ENCODE measurements at places on chromosomes 16 and 17.

GRCh38 chr17:1709403-1709951 lies 700 bp downstream of the TLCD2 start:
- DNase-seq: no peak

GRCh38 chr16:23836404-23837311 lies 875 bp downstream of the PRKCB start:
- DNase-seq: no peak

DNA sequence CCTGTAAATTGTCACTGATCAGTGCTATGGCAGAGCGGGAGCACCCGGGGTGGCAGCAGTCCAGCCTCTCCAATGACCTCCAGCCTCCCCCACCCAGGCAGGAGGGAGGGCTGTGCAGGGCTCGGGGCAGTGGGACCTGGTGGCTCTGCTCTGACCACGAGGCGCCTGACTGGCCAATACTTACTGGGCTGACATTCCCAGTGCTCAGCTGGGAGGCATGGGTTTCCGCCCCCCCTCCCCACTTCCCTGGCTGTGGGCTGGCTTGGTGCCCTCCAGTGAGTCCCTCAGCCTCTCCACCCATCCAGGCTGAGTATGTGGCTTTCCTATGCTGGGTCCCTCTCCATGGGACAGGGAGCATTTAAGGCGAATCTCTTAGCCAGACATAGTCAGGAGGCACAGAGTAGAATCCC lies 2.7 kb downstream of the SOCS3 start:
- no peak for DNase-seq

GRCh38 chr17:28737770-28738679 lies 5.8 kb upstream of the TRAF4 start:
- peak; percentile 12 for DNase-seq

- DNase-seq: no peak
Observed at GRCh38 chr17:60321336-60322055, 70.4 kb downstream of the USP32 start.

GRCh38 chr17:21463779-21464407 lies 87.7 kb downstream of the KCNJ12 start:
- DNase-seq: no peak

- DNase-seq: no peak
Observed at GRCh38 chr16:54938212-54939028, 7.8 kb downstream of the IRX5 start.

GRCh38 chr16:21159281-21159951 lies 942 bp downstream of the LDAF1 start:
- no peak for DNase-seq

DNA sequence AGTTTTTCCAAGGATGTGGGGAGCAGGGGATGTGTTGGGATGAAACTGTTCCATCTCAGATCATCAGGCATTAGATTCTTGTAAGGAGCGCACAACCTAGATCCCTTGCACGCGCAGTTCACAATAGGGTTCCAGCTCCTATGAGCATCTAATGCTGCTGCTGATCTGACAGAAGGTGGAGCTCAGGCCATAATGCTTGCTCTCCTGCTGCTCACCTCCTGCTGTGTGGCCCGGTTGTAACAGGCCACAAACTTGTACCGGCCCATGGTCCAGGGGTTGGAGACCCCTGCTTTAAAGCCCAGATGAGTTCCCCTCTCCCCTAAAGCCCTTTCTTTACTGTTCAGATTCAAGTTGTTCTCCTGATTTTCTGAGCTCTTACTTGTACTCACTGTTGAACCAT lies 44.8 kb downstream of the RNF135 start:
- no peak for DNase-seq

GRCh38 chr16:17926461-17926860 lies 410.1 kb downstream of the NPIPA8 start:
- DNase-seq: no peak

DNA sequence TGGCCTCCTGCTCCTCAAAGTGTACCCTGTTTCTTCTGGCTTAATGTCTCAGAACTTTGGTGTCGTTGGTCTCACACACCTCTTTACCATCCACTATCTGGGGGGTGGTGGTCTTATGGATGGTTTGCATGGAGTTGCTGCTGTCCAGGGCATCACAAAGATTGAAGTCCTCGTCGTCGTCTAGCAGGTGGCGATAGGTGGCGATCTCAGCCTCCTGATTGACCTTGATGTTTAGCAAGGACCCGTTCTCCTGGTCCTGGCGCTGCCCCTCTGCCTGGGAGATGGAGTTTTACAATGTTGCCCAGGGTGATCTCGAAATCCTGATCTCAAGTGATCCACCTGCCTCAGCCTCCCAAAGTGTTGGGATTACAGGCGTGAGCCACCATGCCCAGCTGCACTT lies 31.1 kb upstream of the HELZ start:
- no peak for DNase-seq

- DNase-seq: no peak
Observed at GRCh38 chr17:80856863-80857755, 134.5 kb upstream of the CHMP6 start.

GRCh38 chr17:12877953-12878669 lies 88.8 kb downstream of the ARHGAP44 start:
- DNase-seq: no peak

- DNase-seq: no peak
Observed at GRCh38 chr17:48901241-48901640, 7.0 kb upstream of the UBE2Z start.

- DNase-seq: no peak
Observed at GRCh38 chr16:49498666-49499413, 125.2 kb downstream of the C16orf78 start.

GRCh38 chr16:49019081-49019633 lies 262.5 kb downstream of the CBLN1 start:
- no peak for DNase-seq

DNA sequence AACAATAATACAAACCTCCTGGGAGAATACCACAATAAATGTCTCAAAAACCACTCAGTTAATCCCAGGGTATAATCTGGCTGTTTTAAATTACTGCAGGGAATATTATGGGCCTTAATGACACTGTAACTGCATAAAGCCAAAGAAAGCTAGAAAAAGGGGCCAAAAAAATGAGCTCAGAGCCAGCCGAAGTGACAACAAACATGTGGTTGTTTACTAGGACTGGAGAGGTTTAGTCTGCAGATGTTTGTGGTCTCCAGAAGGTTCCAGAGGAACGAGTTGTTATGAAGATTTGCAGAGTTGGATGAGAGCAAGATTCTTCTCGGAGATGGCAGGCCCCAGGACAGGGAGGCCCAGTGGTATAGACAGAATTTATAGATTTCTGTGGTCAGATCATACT lies 97.1 kb upstream of the AKTIP start:
- no peak for DNase-seq

- DNase-seq: no peak
Observed at GRCh38 chr17:17684906-17685774, 3.9 kb downstream of the RAI1 start.

DNA sequence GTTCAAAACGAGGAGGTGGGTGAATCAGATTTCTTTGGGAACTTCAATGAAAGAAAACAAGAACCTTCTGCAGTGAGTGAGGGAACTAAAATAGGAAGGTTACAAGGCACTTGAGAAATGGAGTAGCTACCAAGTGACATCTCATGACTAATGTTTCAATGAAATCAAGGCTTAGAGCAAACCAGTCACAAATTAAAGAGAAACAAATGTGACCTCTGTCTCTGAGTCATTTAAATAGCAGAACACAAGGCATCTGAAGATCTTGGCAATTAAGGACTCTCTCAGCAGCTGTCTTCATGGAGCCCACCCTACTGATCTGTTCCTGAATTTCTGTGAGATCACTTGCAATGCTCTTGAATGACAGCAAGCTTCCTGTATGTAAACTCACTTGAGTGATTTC lies 109.5 kb downstream of the CDH11 start:
- DNase-seq: no peak

- DNase-seq: no peak
Observed at GRCh38 chr16:50235581-50235980, 30.8 kb upstream of the ADCY7 start.

DNA sequence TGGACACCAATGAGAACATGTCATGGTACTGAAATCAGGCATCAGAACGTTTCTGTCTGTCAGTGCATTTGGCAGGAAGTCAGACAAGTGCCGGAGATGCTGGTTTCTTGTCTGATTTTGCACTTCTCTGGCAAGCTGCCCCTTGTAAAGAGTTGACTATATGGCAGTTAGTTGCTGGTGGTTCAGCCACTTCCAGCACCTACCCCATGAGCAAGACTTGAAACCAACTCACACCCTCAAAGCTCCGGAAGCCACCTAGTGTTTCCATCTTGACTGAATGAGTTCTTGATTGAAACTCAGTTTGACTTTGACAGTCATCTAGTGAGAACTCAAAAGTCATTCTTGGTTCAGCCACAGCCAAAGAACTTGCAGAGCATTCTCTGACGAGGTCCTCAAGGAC lies 225.1 kb downstream of the SPECC1 start:
- DNase-seq: no peak

DNA sequence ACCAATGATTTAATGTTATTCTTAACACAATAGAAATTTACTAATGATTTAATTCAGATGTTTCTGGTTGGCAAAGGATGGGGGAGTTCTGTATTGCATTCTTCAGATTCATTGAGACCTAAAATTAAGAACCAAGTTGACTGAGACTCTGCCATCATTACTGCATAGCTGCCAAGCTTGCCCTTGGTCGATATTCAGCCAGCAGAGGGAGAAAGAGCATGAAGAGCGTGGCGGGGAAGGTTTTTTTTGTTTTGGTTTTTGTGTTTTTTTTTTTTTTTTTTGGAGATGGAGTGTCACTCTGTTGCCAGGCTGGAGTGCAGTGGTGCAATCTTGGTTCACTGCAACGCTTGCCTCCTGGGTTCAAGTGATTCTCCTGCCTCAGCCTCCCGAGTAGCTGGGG lies 659.4 kb upstream of the EEF2KMT start:
- no peak for DNase-seq

GRCh38 chr17:18040261-18040858 lies 1.2 kb downstream of the GID4 start:
- DNase-seq: no peak

DNA sequence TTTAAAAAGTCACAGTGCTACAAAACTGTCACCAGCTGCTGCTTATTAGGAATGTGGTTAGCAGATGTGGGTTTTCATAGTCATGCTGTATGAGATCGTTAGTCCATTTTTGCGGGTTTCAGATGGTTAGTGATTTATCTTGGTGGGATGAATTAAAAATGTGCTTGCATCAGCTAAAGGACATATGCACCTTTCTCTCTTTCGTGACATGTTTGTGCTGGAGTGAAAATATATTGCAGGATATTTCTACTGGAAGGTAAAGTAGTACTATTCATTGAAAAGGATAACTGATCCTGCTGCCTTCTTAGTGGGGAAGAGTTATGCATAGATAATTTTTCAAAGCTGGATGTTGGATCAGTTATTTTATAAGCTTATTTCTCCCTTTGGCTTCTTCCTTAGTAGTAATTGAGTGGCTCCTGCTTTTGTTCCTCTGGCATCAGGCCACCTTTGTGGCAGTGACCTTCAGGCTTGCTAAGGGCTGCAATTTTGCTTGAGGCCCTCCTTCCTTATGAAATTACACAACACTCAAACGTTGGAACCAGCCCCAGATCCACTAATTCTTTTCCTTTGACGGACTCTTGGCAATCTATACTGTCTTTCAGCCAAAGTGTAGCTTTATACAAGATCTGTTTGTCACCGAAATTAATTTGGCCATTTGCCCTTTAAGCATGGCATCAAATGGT lies 7.5 kb upstream of the SNTB2 start:
- DNase-seq: peak; percentile 44

DNA sequence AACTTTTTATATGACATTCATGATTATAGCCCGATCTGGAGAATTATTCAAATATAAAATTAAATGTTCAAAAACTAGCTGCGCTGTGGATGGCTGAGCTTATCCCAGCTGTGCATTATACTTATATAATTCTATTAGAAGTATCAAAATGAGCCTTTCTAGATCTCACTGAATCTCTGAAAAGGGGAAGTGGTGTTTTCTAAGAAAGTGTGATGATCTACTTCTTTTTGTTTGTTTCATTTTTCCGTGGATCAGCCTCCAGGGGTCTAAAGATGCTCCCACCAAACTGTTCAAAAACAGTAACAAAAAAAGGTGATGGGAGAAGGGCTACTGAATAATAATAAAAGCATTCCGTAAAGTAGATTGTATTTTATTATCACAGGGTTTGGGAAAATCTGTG lies 411.3 kb upstream of the PSMD7 start:
- no peak for DNase-seq

DNA sequence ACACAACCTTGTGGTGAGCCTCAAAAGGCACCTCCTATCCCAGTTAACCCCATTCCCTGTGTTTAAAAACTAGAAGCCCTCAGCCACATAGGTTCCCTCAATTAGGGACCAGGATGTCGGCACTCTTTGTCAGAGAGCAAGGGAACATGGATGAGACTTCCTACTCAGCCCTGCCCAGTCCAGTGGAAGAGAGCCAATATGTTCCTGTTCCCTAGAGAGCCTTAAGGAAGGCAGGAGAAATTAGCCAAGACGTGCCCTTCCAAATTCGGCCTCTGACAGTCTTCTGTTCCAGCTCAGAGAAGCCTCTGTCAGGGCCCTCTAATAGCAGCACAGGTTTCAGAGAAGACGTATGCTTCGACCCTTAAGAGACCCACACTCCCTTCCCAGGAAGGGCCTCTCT lies 14.6 kb upstream of the DHRS13 start:
- DNase-seq: no peak

DNA sequence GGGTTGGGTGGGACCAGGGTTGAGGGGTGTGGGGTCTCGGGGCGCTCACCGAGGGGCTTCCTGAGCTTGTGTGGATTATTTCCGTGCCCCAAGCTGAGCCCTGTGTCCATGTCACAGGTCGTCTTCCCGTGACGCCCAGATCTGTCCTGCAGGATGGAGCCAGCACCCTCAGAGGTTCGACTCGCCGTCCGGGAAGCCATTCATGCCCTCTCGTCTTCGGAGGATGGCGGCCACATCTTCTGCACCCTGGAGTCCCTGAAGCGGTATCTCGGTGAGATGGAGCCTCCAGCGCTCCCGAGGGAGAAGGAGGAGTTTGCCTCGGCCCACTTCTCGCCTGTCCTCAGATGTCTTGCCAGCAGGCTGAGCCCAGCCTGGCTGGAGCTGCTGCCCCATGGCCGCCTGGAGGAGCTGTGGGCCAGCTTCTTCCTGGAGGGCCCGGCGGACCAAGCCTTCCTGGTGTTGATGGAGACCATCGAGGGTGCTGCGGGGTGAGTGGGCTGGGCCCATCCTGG lies 1.0 kb downstream of the TELO2 start:
- no peak for DNase-seq

DNA sequence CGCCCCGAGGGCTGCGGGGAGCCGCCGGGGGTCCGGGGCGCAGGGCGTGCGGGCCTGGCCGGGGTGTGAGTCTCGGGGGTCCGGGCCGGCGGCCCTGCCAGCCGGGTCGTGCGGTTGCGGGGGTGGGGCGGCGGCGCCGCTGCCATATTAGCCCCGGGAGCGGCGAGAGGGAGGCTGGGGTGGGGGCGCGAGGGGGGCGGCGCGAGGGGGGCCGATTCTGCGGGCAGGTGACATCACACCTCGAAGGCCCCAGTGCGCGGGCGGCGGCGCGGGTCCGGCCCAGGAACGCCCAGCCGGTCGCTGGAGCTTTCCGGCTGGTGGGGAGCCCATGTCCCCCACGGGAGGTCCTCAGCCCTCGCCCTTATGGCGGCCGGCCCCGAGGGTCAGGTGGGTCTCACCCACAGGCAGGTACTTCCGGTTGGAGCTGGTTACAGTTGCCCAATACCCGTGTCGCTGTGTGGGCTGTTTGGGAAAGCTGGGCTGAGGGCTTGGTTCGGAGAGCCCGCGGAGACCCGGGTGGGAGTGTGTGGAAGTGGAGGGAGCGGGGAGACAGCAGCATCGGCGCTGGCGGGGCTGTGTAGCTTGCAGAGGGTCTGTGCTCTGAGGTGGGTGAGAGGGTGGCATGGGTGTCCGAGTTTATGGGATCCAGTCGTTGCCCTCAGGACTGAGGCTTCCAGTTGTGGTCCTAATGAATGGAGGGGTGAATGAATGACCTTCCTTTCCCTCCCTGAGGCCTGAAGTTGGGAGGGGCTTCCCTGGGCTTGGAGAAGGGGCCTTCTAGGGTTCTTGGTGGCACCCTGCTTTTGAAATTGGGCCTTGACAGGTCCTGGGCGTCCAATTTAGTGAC lies 804 bp downstream of the ATP6V0C start:
- no peak for DNase-seq

All from GF-D8 (cell line).